Activated CD4-positive, alpha-beta T cell treated with anti-CD3 and anti-CD28 coated beads for 48 hours (primary cell): ENCODE measurements at places on chromosomes 7 and 10.
A peak's percentile ranks its signal among the peaks of the same experiment; 100 is the strongest.

GRCh38 chr10:7184660-7185366 lies 226.0 kb downstream of the SFMBT2 start:
- DNase-seq = no peak

- no peak for DNase-seq
Measured at GRCh38 chr7:157900011-157900410, 563.2 kb downstream of the DNAJB6 start.

- no peak for DNase-seq
Measured at GRCh38 chr7:30928254-30928872, 16.7 kb downstream of the AQP1 start.

- no peak for DNase-seq
Measured at GRCh38 chr10:131519723-131520605, 208.4 kb upstream of the TCERG1L start.

DNA sequence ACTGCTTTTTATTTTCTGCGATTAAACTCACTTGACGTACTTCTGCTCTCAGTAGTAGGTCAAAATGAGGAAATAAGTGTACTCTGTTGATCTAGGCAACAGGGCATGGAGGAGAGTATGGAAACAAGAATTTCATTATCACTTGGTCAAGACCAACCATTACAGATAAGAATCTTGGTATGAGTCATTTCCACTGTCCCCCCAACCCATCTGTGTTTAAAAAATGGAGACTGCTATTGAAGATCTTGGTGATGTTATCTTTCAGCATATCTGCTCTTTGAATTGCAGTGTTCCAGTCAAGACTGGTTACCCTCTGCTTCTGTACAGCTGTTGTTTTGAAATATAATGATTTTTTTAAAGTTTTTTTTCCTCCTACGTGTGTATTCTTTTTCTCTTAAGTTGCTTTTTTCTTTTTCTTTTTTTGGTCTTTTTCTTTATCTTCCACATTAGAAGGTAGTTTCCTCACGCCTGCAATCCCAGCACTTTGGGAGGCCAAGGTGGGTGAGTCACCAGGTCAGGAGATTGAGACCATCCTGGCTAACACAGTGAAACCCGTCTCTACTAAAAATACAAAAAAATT lies 11.7 kb downstream of the STAM start:
- DNase-seq = no peak

DNA sequence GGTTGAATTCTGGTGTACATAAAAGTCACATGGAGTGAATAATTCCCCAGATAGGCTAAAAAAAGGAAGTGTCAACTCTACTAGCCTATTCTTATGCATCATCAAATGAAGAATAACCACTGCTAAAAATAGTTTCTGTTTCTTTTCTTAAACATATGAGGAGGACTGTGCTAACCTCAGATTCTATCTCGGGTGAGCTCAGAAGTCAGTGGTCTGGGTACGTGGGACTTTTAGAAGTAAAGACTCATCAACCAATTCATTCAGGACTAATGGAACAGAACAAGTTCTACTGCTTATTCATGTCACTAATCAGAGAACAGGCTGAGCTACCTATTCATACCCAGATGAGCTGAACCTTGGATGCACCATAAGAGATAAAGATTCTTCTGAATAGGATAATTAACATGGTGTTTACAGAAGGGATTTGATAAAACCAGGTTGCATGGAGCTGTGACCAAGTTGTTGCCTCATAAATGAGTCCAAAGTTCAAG lies 9.5 kb upstream of the ASAH2 start:
- peak; percentile 19 for DNase-seq

- no peak for DNase-seq
Measured at GRCh38 chr10:95333997-95334804, 43.4 kb upstream of the PDLIM1 start.

- DNase-seq = peak; percentile 69
Measured at GRCh38 chr10:46282842-46283574, 3.8 kb upstream of the ANTXRL start.

GRCh38 chr10:11891776-11892486 lies 68.8 kb downstream of the PROSER2 start:
- no peak for DNase-seq

GRCh38 chr7:104927055-104927454 lies 87.0 kb upstream of the KMT2E start:
- DNase-seq = no peak

GRCh38 chr10:11468126-11468742 lies 143.2 kb downstream of the USP6NL start:
- DNase-seq = no peak

DNA sequence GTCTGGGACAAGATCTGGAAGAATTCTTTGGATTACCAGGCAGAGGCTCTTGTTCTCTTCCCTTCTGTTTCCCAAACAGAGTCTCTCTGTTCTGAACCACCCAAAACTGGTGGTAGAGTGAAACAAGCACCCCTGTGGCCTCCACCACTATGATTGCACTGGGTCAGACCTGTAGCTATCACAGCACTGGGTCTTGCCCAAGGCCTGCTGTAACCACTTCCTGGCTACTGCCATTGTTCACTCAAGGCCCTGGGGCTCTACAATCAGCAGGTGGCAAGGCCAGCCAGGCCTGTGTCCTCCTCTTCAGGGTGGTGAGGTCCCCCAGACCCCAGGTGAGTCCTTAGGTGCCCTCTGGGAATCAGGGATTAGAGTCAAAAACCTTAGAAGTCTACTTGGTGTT lies 4.1 kb upstream of the LRRC17 start:
- no peak for DNase-seq

- DNase-seq = peak; percentile 63
Measured at GRCh38 chr7:127391591-127392181, 822 bp downstream of the ZNF800 start.

- no peak for DNase-seq
Measured at GRCh38 chr7:1859266-1860035, 189.4 kb downstream of the ELFN1 start.

DNA sequence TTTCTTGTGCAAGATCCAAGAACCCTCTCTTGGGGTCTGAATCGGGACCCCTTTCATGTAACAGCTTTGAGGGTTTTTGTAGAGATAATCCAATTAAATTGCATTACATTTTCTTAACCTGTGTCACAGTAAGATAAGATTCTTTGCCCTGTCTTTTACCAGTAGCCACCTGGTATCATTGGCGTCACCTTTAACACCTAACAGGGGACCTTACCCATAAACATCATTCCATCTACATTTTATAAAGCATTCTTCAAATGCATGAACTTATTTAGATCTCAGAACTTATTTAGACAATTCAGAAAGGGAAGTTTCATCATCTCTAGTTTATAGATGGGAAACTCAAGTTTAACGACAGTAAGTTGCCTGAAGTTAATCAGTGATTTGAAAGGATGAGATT lies 106.4 kb upstream of the KLF6 start:
- DNase-seq = no peak

DNA sequence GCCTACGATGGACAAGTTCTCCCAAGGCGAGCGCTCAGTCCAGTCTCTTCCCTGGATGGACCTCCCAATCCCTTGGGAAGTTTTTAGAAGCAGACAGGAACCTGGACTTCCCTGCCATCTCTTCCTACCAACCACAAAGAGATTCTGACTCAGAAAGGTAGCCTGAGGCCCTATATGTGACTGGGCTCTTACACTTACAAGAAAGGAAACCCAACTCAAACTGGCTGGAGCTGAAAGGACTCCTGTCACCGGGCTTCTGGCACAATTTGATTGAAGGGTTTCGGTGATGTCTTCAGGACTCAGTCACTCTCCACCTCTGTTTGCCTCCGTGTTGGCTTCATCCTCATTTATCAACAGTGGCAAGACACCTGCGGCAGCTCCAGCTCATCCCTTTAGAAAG lies 3.7 kb upstream of the COL13A1 start:
- no peak for DNase-seq

GRCh38 chr7:25694699-25695098 lies 457.3 kb upstream of the NFE2L3 start:
- no peak for DNase-seq

DNA sequence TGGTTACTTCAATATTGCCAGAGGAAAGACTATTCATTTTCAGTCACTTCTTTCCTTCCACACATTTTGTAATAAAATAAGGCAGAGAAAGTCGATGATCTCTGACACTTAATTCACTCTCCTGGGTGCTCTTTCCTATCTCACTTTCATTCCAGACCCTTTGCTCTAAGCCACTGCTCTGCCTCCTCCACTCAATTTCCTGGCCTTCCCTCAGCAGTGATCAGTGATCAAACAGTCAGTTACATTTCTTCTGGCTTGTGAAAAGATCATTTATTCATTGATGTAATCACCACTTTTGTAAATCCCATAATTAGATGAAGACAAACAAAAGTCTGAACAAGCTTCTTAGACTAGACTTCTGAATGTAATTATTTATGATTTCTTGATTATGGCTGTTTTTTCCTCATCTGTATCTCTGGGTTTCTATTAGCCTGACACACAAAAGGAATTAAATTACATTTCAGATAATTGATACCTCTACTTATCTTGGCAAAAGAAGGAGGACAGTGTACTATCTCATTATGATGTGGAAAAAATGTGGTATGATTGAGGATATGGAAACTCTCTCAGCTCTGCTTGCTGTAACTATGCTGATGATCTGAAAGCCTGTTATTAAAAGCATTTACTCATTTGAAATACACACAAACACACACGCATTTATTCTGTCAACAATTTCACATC lies 1102.3 kb downstream of the GRM8 start:
- DNase-seq = no peak

DNA sequence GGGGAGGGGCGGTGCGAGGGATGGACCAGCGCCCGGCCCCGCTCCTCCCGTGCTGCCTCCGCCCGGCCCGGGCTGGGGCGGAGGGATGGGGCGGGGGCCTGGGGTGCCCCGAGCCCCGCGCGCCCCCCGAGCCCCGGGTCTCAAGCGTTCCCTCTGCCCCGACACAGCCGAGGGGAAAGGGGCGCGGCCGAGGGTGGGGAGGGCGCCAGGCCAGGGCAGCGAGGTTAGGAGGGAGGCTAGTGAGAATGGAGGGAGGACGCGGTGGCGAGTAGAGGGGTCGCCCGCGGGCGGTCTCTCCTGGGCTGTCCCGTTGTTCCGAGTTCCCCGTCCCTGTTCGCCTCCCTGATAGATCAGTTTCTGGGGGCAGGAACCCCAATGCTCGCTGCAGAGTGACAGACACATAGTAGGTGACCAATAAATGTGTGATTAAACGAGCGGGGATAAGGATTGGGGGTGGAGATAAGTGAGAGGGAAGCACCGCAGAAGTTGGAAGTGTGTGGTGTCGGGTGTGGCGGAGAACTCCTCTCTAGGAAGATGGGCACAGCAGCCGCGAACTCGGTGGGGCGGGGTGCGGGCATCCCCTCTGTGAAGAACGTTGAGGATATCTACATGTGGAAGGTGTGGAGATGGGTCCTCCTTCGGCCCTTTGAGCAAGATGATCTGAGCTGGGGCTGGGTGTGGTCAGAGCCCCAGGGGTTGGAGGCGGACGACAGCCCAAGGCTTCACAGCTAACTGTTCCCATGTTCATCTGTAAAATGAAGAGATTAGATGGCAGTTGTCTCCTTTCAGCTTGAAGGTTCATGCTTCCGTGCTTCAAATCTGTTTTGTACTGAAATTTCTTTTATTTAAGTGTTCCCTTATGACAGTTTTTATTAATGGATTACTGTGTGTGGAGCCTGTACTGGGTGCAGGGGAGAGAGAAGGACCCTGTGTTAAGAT lies 580 bp downstream of the ZNF775 start:
- DNase-seq = peak; percentile 25

DNA sequence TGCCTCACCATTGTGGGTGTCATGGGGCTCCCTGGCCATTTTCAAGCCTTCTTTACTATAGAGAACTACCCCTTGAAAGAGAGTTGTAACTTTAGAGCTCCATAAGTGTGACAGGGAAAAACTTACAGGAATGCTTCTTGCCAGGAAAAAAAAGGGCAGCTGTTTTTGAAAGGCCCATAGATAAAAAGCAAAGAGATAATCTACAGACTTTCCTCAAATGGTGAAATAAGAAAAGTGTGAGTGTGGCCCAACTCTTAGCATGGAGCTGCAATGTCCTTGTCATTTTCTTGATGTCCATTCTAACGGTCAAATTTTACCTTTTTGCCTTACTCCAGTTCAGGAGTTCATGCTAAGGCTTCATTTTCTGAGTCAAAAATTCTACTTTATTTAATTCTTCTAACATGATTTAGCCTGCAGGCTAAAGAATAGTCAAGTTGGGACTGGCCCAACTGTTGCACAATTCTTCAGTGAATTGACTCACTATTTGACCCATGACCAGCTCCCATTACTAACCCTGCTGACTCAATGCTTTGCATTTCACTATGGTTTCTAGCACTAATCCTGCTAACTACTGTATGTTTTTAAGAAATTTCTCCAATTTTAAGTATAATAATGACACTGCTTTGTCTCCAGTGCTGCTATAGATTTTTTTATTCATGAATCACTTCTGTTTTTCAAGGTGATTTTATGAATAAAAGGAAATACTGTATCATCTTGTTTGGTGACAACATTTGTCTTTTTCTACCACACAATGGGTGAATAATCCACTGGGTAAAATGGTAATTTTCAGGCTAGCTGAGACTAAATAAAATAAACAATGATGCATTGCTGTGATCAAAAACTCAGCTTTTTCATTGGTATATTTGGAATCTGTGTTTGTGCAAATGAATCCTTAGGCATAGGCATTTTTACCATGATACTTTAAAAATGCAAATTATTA lies 41.4 kb upstream of the SGCE start:
- no peak for DNase-seq

GRCh38 chr10:78451592-78451991 lies 417.9 kb downstream of the RPS24 start:
- DNase-seq = no peak

GRCh38 chr10:124064676-124065075 lies 28.7 kb downstream of the CHST15 start:
- no peak for DNase-seq

DNA sequence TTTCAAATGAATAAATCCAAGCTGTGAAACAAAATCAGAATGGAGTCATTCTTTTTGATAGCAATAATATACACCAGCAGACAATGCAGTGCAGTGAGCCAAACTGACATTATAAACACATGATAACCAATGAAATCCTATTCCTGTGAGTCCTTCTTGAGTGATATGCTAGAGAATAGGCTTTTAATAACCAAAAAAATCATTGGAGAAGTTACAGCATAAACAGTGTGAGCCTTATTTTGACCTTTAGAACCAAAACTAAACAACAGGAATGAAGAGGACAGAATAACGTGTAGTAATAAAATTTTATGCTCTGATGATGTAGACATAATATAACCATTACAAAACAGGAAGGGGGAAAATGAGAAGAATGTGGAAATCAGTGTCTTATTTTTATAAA lies 8.7 kb downstream of the HUS1 start:
- no peak for DNase-seq

DNA sequence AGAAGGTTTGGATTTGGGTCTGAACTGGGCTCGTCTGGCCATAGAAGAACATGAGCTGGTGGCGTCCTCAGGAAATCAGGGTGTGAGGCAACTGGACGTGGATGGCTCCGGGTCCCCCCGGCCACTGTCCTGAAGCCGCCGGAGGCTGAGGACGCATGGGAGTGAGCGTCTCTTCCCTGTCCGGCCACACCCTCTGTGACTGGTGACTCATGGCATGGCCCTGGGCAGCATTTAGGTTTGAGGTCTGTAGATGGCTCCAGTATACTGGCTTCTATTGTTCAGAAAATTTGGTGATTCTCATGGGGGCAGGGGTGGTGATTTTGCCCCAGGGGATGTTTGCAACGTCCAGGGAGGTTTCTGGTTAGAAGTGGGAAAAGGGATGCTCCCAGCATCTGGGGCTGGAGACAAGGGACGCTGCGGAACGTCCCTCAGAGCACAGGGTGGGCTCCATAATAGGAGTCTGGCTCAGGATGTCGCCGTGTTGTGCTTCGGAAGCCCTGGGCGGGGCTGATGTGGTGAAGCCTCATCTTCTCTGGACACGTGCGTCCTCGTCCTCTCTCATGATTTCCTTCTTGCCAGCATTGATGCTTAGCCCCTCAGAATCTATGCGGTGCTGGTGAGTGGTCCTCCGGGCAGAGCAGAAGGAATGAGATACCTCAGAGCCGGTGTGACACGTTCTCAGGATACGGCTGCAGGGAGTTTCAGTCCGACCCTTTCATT lies 49.9 kb downstream of the PITRM1 start:
- DNase-seq = no peak
